Activated CD8-positive, alpha-beta memory T cell treated with anti-CD3 and anti-CD28 coated beads for 48 hours (primary cell): ENCODE measurements at places on chromosomes 1 and 21.

GRCh38 chr21:15688809-15689208 is 41.0 kb upstream of the USP25 start:
- no peak for DNase-seq

DNA sequence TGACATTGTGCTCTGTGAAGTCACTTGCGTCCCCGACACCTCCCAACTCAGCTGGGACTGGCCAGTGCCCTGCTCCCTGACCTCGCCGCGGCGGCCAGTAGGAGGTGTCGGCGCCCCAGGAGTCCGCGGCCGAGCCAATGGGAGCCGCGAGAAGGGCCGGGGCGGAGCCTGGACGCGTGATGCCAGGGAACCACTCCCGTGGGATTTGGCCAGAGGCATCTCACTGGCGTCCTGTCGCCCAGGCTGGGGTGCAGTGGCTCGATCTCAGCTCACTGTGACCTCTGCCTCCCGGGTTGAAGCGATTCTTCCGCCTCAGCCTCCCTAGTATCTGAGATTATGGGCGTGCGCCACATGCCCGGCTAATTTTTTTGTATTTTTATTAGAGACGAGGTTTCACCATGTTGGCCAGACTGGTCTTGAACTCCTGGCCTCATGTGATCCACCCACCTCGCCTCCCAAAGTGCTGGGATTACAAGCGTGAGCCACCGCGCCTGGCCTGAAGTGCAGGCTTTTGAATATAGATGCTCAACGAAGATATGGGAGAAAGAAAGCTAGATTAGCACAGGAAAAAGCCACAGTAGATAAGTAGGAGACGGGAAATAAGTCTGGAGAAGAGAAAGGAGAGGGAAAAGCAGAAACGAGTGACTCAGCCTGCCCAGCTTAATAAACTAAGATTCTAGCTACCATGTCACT is 38.0 kb downstream of the ZBTB8OS start:
- DNase-seq, result peak; percentile 33

DNA sequence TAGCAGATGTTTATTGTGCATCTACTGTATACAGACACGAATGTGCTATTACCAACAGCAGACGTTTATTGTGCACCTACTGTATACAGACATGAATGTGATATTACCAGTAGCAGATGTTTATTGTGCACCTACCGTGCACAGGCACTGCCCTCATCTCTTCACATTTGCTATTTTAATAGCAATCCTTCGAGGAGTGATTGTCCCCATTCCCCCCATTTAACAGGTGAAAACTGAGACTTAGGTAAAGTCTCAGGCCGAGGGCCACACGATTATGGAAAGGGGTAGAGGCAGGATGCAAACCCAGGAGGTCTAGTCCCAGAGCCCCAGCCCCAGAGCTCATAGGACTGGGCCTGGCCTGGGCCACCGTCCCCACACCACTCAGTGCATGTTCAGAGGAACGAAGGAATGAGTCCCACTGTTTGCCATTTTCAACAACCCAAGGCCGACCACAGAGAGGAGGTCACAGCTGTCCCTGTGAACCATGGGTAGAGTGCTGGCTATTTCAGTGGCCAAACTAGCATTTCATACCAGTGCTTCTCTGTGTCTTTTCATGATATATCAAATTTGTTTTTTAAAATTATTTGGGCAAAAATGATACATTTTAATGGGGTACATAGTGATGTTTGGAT is 114.4 kb upstream of the TMEM51 start:
- no peak for DNase-seq

DNA sequence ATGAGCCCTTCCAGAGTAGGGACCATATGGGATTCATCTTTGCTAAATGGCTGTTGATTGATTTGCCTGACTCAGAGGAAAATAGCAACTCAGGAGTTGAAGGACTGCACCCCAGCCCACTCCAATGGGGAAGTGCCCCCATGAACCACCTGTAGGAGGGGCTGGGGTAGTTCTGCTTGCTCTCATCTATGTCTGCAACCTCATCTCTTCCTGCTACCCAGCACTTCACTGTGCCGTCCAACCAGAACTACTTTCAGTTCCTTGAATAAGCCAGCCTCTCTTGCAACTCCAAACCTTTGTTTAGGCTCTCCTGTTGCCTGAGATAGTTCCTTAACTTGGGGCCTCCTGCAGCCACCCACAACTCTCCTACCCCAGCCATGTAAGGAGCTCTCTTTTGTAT is 26.6 kb downstream of the BEND5 start:
- no peak for DNase-seq

DNA sequence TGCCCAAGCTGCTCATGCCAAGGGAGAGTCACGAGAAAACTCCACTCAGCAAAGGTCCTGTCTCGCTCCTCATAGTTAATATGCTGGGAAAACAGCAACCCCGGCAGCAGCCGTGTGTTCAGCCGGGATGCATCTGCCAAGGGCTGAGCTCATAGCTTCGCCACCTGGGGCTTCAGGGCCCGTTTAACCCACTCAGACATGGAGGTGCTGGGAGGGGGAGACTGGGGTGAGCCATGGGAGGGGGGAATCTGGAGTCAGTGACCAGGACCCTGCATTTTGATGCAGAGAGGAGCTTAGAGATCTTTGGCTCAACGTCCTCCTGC is 283.4 kb downstream of the PTPRU start:
- DNase-seq, result no peak

DNA sequence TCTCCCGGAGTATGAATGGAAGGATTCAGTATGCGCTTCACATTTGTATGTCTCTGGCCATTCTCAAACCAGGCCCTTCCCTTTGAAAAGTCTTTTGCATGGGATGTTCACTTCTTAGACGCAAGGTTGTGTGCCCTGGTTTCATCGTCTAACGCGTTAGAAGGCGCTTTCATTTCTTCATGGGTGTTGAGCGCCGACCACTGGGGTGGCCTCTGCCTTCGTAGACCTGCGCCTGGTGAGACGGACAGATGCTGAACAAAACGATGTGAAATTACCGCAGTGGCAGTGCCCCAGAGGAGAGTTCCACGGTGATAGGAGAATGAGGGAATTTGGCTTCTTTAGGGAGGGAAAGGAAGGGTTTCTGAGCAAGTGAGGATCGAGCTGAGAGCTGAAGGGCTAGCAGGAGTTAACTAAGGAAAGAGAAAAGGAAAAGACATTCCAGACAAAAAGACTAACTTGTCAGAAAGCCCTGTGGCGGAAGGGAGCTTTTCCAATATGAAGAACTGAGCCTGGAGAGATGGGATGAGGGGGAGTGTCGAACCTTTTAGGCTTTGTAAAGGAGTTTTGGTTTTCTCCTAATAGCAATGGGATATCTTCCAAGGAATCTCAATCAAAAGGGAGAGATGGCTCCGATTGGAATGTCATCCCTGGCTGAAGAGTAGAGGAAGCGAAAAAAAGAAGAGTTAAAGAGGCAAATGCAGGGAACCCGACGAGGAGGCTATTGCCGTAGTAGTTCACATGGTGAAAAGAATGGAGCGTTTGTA is 951 bp downstream of the GGPS1 start:
- no peak for DNase-seq
